ENCODE measurements at places on chromosomes 5 and 9. TPM values are rescaled to one million over a fixed set of nuclear protein-coding genes. Genes with fewer than 3 reads are reported as not detected.

Gene ENTREP1
- polyA plus RNA-seq, result not detected

DNA sequence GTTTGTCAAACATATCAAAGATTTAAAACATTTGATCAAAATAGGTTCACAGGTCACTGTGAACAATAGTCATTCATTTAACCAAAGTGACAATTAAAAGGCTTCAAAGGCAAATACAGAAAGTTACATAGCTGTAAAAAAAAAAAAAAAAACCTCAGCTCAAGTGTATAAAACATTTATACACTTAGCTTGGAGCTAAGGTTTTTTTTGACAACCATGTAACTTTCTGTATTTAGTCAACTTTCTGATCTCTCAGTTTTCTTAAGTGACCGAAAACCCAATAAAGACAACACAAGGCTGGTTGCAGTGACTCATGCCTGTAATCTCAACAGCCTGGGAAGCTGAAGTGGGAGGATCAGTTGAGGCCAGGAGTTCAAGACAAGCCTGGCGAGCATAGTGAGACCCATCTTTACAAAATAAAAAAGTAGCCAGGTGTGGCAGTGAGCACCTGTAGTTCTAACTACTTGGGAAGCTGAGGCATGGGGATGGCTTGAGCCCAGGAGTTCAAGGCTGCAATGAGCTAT, 16.4 kb upstream of the UBTD2 start:
- DNase-seq, result no peak

Gene PRRT1B
- not detected for polyA plus RNA-seq

GRCh38 chr9:89482901-89483361, 15.0 kb downstream of the SEMA4D start:
- no peak for DNase-seq

GRCh38 chr9:438961-439768, 224.5 kb downstream of the DOCK8 start:
- DNase-seq, result no peak

- no peak for DNase-seq
Measured at GRCh38 chr5:138850865-138851435, 24.2 kb downstream of the LRRTM2 start.

Gene SLC44A1
- polyA plus RNA-seq, result 13.4 TPM

DNA sequence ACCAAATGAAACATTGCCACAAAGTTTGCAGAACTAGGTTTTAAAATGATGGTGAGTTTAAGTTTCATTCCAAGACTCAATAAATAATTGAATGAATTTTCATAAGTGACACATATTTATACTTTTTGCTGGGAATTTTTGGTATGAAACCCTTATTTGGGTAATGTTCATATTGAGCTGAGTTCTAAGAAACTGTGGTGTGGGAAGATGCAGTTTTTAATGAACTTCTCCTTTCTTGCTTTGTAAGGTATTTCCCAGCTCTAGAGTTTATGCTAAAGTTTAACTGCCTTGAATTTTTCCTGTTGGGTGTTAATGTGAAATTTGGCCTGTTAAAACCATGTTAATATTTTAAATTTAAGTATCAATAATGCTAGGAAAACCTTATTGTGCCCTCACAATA, 15.1 kb downstream of the RABGAP1 start:
- no peak for DNase-seq

DNA sequence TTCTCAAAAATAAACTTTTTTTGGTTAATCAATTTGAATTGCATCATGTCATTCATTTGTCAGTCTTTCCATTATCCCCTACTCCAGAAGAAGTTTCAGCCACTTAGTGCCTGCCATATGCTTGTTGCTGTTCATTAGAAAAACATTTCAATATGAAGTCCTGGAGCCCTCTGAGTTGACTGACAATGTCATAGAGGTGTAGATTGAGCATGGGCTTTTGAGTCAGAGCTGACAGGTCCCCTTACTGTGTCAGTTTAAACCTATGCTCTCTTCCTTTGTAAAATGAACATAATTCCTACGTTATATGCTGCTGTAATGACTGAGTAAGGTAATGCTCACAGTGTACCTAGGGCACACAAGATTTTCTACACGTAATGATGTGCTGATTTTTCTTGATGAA, 114.0 kb downstream of the CTNND2 start:
- no peak for DNase-seq

DNA sequence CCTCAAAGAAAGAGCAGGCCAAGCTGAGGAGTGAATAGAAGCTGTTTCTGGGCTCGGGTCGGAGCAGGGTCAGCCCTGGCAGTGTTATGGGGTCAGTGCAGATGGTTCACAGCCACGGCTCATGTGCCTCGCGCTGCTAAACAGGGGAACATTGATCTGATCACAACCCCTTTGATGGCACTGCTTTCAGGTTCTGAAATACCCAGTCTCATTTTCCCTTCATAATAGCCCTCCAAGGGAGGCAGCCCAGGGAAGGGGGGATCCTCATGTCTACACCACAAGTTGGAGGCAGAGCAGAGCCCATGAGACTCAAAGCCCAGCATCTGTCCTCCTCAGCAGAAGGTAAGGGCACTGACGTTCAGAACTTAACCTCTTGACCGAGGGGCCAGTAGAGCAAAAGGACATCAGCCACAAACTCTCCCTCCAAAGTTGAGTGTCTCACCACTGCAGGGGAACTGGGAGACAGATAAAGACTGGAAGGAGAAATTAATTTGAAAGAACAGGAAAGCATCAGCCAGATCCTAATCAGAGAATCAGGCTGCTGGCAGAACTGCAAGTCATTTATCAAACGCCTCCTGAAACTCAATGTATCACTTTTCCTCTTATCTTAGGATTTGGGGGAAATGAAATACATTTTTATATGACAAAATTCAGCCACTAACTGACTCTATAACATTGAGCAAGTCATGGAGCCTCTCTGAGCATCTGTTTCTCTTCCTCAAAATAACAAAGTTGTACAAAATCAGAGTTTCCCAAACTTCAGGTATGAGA, 110.6 kb downstream of the SH3TC2 start:
- DNase-seq, result no peak

Gene ZNF883
- polyA plus RNA-seq, result 0.40 TPM

Gene HACD4
- 9.9 TPM for polyA plus RNA-seq

Gene PLPP1
- polyA plus RNA-seq, result 9.1 TPM

Gene ADAMTS13
- 0.10 TPM for polyA plus RNA-seq

Gene PAPPA
- polyA plus RNA-seq, result not detected

GRCh38 chr5:139363937-139364336, 19.2 kb downstream of the SLC23A1 start:
- DNase-seq, result no peak

DNA sequence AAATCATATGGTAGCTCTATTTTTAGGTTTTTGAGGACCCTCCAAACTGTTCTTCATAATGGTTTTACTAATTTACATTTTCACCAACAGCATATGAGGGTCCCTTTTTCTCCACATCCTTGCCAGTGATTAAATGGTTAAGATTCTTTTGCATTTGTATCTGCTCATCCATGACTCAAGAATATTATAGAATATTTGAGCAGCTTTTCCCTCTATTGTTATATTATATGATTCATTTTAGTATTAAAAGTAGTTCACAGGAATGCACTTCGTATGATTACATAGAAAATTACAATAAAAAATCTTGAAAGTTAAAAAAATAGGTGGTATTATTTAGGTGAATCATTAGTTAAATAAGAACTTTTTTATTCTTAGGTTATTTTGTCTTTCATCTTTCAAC, 140.7 kb downstream of the WDR70 start:
- no peak for DNase-seq

DNA sequence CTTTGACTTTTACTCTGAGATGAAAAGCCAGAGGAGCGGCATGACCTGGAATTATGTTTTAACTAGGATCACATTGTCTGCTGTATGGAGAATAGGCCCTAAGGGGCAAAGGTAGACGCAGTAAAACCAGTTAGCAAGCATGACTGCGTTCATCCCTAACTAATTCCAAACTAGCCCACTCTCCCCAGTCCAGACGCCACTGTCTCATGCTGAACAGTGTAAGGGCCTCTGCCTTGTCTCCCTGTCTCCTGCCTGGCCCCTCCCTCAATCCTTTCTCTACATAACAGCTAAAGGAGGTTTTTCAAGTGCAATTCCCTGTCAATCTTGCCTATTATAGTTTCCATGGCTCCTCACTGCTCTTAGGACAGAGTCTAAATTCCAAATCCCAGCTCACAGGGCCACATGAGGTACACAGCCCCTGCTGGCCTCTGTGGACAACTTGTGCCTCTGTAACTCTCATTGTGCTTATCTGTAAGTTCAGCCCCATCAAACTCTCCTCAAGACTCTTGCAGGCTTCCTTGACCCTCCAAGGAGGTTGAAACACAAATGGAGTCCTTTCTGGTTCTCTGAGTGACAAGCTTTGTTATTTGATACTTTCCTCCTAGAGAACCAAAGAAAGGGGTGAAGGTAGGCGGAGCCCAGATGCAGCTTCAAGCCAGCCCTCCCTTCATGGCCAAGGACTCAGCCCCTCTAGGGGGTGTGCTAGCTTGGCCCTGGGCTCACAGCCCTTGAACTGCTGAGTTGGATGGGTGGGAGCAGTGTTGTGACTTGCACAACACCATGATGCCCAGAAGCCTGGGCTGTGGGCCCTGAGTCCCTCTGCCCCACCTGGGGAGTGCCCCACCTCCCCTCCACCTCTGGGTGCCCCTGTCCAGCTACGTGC, 16.0 kb upstream of the SLC22A4 start:
- DNase-seq, result no peak

DNA sequence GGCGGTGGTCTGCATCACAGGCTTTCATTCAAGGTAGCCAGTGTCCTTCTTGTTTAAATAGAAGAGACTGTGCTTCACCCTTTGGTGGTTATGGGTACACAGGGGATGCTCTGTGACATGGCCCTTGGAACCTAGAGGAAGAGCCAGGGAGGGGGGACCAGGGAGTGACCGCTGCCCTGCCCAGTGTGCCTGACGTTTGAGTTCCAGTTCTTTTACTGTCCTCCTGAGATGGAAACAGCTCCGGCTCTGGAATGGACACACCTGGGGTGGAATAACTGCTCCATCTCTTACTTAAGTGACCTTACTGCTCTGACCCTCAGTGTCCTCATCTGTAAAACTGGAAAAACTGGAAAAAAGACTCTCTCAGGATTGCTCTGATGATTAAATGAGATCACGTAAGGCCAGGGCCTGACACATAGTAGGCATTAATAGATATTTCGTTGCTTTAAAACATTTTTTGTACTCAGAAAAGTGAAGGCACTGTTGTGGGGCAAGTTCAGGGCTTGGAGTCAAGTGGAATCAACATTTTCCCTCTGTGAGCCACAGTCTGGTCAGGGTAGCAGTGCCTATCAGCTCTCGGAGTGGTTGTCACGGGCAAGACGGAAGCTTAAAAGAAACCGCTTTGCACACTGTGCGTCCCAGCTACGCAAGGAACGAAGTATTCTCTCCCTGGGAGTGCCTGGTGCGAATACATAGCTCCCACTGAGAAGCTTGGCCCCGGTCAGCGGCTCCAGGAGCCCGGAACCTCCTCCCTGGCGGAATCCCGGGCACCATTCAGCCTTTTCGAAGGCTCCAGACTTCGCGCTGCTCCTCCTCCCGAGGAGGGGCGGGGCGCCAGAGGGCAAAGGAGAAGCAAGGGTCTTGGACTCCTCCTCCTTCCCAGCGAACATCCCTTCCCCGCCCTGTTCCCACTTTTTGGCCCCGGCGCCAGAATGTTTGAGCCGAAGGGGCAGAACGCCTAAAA, 5.8 kb downstream of the POU4F3 start:
- DNase-seq, result no peak

Gene STX17
- polyA plus RNA-seq, result 28.5 TPM

Gene CCNJL
- polyA plus RNA-seq, result not detected

GRCh38 chr5:54775645-54776044, 209.7 kb downstream of the ESM1 start:
- no peak for DNase-seq

DNA sequence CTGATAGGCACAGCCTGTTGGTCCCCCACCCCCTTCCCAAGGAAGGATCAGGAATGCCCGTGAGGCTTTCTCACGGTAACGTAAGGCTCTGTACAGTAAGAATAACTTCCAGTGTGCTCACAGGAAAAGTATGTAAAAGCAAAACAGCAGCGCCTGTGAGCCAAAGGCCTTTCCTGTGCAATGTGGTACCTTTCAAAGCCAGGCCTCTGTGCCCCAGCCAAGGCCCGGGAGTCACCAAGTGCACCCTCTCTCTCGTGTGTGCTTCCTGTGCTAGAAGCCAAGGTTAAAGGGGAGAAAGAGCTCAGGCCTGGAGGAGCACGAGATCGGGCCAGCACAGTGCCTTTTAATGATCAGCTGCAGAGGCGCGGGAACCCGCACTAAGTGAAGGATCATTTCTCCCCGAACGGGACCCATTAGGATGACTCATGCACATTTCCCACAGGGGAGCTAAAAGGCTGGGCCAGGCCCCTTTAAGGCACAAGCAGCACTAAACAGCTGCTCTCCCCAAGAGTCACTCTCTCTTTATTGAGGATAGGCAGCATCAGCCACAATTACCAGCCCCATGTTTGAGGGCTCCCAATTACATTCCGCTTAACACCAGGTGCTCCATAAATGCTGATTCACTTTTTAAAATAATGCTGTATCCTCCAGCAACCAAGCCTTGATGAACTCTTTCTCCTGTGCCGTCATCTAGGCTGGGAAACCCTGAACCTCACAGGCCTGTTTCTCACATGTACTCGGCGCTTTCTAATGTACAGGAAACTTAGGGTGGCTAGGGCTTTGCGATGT, 42.8 kb downstream of the SHB start:
- DNase-seq, result no peak

Gene S1PR3
- polyA plus RNA-seq, result 0.08 TPM

DNA sequence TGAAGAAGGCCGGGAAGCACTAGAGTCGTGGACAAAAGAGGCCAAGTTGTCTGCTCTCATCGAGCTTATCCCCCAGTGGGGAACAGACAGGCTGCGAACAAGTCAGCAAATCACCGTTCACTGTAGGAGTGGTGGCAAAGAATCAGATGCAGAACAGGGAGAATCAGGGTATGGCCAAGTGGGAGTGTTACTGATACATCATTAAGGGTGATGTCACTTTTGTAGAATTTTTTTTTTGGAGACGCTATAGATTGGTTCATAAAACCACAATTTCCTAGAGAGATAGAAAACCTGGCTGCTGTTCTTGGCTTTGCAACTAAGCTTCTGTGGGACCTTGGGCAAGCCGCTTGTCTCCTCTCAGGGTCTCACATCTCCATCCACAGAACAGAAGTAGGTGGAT, 21.3 kb downstream of the SPRY4 start:
- no peak for DNase-seq

GRCh38 chr5:145787001-145787400, 48.1 kb downstream of the PRELID2 start:
- no peak for DNase-seq

Gene MPDZ
- not detected for polyA plus RNA-seq

Gene EQTN
- not detected for polyA plus RNA-seq

DNA sequence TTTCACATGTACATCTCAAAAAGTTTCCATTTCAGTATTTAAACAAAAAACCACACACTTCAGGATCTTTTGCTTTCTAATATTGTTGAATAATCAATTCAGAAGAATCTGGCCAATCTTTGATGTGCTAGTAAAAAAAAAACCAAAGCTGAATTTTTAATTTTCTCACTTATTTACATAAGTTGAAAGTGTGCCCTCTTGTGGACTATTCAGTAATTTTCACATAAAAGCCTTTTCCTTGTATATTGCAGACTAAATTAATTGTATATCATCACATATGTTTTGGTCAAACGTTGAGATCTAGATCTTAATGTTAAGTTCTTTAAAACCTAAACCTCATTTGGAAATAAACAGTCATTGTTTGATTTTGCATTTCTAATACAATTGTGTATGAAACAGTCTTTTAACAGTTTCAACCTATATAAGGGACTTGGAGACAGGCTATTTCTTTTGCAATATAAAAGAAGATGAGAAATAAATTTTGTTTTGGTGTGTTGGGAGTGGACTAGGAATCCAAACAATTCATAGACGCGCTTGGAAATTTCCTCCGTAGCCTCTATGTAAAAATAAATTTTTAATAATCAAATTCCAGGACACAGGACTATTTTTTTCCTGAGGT, 68.1 kb downstream of the NIPBL start:
- DNase-seq, result no peak
